ENCODE measurements at places on chromosomes 11 and 22.

GRCh38 chr11:114197799-114198500 is 98.2 kb upstream of the NNMT start:
- DNase-seq = no peak

DNA sequence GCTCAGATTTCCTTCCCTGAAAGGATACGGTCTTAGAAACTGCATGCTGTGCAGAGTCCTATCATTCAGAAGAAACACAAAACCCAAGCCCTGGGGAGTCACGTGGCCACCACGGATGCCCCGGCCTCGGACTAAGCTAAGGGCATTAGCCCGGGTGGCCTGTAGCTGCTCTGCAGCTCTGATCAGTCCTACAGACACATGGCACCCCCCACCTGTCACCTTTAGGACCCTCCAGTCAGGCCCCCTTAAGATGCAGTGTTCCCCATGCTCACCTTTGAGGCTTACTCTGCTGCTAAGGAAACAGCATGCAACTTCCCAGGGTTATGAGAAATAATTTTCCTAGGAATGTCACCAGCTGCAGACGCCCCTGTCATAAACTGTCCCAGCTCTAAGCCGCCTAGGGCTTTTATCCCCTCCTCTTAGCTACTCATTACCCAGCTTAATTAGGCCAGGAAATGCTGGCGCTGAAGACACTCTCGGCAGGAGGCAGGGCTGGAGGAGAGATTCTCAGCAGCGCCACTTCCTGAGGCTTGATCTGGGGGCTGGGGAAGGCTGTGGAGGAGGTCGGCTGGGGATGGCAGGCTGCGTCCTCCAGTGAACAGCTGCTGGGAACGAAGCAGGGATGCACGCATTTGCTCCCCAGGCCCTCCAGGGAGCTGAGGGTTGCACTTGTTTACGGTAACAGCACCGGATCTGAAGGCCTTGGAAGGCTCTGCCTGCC is 47.2 kb upstream of the ADA2 start:
- DNase-seq = no peak

GRCh38 chr22:24685531-24686190 is 82.7 kb downstream of the GGT1 start:
- no peak for DNase-seq

DNA sequence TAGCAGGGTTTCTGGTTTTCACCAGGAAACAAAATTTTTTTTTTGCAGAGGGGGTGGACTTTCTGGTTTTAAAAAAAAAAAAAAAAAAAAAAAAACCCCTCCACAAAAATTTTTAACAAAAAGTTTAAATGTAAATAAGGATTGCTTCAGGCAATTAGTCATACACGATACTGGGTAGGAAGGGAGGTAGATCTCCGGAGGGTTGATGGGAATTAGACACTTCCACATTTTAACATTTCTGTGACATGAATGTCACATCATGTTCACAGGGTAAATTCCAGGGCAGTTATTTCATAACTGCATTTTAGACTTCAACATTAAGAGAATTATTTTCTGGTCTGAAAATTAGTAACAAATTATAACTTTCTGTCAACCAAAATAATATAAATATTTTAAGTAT is 15.9 kb downstream of the NUP98 start:
- DNase-seq = no peak

DNA sequence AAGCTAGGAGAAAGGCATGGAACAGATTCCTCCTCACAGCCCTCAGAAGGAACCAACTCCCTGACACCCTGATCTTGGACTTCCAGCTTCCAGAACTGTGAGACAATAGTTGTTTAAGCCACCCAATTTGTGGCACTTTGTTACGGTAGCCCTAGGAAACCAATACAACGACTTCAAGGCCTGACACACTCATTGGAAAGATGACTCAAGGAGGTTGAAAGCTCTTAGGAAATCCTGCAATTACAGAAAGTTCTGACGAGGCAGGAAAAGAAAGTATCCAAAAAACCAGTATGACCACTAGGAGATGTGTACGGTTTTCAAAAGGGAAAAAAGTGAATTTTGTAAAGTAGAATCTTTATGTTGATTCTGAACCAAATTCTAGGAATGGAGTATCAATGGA is 161.4 kb downstream of the SWAP70 start:
- DNase-seq = no peak

DNA sequence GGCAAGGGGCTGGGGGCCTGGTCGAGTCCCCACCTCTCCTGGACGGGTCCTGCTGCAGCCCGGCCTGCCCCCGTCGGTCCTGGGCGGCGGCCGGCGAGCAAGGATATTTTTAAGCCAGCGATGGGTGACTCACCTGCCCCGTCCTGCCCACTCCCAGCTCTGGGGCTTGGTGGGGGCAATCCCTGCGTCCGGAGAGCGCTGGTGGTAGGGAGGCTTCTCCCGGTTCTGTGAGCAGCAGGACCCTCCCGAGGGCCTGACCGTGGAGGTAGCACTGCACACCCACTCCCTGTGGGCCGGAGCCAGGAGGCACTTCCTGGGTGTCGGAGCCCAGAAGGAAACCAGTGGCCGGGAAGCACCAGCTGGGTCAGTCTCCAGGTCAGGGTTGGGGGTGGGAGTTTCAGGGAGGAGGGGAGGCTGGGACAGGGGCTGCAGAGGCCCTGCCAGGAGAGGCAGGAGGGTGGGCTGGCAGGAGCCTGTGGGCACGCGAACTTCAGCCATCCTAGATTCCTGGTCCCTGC is 467 bp downstream of the EPS8L2 start:
- DNase-seq = no peak
